HCT116 (cell line): ENCODE measurements at places on chromosomes 5 and 9. TPM values are rescaled to one million over a fixed set of nuclear protein-coding genes. Genes with fewer than 3 reads are reported as not detected.

Gene IFNA2
- not detected for total RNA-seq

Gene GABRA6
- not detected for total RNA-seq

Gene DND1
- 2.3 TPM for total RNA-seq

Gene FAM153A
- total RNA-seq, result not detected

Gene C9orf50
- total RNA-seq, result not detected

Gene PCDHA9
- not detected for total RNA-seq
